ENCODE measurements at places on chromosomes 6 and 20.

DNA sequence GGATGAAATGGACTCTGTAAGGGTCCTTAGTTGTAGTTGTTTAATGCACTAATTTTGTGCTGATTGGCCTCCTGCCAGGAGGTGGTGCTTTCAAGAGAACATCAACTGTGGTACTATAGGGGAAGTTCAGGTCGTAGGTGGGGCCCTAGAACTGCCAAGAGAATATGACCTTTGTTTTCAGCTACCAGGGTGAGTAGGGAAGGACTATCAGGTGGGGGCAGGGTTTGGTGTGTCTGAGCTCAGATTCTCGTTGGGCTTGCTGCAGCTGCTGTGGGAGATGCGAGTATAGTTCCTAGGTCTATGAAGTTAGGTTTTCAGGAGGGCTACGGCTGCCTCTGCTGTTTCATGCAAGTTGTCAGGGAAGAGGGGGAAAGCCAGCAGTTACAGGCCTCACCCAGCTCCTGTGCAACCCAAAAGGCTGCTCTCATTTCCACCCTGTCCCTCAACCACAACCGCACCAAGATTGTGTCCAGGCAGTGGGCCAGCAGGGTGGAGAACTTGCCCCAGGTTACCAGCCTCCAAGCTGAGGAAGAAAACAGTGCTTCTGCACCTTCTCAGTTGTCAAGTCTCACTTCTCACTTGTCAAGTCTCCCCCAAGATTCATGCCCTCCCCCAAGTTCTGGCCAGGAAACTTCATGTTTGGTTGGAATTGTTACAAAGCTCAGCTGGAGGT is 626.5 kb upstream of the MAP3K7 start:
- no peak for DNase-seq

- no peak for DNase-seq
Observed at GRCh38 chr20:62817975-62818591, 1.2 kb downstream of the COL9A3 start.

DNA sequence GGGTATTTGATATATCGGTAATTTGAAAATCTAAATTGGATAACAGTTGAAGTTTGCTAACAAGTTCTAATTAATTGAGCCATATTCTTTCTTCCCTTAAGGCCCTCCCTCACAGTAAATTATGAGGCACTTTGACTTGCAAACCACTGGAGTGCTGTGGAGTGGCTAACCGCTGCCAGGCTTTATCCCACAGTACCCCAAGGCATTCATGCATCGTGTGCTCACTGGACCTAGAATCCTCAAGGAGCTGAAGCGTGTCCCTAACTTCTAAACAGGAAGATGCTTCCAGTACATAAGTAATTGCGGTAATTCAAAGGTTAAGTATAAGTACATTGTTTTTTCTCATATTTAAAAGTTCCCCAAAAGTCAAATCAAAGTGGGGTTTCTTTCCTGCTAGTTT is 499.9 kb downstream of the TFAP2A start:
- DNase-seq, result no peak

- no peak for DNase-seq
Observed at GRCh38 chr6:159961528-159961927, 7.4 kb upstream of the IGF2R start.

DNA sequence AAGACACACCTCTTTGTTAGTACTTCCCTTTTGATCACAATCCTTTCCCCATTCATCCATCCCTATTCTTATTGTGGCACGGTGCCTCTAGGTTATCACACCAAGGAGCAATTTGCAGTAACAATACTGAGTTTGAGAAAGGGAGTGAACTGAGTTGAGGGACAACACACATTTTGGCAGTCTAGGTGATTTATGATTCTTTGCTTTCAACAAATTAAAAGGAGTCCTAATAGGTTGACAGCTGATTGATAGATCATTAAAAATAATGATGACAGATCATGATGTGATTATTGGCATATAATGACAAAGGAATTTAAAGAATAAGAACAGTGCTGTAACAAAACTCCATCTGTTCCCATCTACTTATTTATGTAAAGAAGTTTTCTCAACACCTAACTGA is 36.7 kb downstream of the IMPG1 start:
- DNase-seq, result no peak

Measured in RWPE1 (cell line).